ENCODE measurements at places on chromosomes 5 and 9.

DNA sequence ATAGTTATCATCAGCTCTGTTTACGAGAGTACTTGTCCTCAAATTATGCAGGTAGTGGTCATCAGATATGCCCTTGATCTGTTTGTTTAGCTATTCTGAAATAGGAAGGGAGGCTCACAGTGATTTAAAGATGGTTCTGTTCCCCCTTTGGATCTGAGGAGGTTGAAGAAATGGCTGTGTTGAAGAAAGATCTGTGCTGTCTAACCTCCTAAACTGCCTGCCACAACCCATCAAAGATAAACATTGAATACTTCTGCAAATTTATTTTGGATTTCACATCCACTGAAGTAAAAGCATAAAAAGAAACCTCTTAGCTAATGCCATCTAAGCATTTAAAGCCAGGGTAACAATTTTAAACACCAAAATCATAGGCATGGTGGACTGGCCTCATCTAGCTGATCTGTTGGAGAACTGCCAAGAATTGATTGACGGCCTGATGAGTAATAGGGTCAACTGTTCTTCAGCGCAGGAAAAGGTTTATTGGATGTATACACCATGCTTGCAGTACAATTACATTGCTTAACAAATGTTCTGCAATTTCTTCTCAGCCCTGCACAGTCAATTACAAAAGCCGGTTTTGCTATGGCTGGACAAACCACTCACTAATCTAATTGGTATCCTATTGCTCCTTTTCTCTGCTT, 97.6 kb downstream of the SEMA6A start:
- DNase-seq: no peak

GRCh38 chr5:40681363-40682153, 1.8 kb downstream of the PTGER4 start:
- DNase-seq: no peak

GRCh38 chr5:170151097-170151831, 45.6 kb downstream of the FOXI1 start:
- no peak for DNase-seq

DNA sequence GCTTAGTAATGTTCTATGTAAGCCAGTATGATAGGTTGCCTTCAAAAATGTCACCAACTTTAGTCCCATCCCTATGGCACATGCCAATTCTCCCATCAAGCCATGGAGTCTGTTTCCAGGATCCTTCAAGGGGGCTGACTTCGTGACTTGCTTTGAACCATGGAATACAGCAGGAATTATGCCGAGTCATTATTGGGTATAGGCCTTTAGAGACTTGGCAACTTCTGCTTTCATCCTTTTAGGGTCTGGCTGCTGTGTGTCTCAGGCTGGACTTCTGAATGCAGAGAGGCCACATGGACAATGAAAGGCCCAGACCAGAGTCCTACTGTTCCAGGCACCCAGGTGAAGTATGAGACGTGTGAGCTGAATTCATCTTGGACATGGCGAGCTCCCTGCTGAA, 109.8 kb downstream of the DENND1A start:
- DNase-seq: no peak

DNA sequence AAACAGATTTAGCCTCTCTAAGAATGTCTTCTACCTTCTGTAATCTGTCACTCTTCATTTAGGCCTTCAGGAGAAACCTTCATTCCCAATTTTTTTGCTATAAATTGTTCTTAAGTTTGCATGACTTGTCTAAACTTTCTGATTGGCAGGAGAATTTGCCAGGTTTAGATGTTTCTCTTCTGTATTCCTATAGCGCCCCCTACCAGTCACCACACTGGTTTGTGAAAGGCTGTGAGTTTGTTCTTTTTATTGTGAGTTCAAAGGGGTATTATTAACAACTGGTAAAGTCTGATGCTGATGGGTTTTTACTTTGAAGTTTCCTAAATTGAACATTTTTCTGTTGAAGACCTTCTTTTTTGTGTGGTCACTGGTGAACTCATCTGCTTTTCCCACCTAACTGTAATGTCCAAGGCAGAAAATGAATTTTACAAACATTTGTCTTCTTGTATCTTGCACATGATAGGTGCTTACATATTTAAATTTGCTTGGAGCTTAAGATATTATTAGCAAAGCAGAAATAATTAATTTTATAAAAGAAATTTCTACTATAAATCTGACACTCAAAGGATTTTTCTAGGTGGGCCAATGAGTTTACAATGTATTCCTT, 18.4 kb upstream of the F2RL2 start:
- DNase-seq: peak; percentile 16

DNA sequence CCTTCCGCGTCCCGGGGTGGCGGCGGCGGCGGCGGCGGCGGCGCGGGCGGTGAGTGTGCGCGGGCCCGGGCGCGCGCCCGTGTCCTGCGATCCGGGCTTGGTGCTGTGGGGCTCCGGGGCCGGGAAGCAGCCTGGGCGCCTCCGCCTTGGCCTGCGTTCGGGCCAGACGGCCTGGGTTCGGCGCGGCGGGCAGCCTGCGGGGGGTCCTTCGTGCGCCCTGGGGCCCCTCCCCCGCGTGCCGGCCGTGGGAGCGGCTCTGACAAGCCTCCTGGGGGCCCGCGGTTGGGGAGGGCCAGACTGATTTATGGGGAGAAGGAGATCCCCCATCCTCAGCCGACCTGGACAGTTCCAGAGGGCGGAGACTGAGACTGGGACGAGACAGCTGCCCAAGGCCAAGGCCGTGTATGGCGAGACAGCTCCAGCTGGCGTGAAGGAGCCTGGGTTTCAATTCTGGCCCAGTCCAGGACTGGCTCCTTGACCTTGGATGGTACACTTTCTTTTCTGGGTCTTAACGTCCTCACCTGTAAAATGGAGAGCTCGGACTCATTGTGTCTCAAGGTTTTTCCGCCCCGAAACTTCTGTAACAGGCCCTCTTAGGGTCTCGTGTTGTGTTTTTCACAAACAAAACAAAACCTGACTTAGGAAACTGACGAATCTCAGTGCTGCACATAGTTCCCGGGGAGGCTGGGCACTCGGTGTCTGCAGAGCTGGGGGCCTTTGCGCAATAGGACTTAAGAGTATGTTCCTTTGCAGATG, 603 bp downstream of the TMEM268 start:
- no peak for DNase-seq

DNA sequence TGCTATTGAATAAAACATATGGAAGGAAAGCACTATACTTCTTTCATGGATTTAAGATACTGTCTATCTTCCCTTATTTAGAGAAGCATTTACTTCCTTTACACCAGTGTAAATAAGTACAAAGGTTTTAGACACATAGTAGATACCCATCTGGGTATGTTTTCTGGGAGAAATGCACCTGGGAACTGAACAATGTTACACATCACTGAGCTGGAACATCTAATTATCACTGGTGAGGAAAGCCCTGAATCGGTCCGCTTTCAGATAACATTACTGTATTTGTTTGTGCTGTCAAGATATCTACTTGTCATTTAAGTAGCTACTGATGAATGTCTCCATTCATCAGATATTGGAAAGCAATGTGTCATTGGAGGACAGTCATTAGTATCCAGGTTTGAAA, 964.7 kb upstream of the PTPRD start:
- no peak for DNase-seq

DNA sequence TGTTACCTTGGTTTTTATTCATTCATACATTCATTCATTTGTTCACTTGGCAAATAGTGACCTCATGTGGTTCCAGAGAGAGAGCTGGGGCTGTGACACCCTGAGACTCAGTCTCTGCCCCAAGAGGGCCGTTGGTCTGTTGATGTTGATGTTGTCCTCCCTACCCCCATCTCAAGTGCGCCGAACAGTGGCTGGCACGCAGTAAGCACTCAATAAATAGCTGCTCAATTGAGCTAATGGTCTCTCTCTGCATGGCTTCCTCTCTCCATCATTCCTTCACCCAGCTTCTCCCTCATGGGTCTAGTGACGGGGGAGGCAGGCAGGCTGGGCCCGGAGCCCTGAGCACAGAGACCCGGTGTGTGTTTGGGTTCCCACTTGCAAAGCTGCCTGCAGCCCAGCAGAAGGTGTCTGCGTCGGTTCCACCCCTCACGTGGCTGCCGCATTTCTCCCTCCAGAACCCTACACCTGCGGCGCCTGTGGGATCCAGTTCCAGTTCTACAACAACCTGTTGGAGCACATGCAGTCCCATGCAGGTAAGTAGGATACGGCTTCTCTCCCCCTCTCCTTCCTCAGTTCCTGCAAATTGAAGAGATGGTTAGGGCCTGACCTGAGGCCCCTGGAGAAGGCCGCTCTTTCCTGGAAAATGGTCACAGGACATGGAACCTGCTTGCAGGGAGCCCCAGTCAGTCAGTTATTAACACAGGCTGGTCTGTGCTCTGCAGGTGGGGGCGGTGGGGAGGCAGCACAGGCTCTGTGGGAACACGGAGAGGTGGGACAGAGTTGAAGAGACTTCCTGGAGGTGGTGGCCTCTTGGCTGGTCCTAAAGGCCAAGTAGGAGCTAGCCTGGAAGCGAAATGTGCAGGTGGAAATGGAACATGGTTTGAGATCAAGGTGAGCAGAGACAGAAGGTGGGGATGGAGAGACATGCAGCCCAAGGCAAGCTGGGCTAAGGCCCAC, 42.0 kb downstream of the AMBP start:
- no peak for DNase-seq

DNA sequence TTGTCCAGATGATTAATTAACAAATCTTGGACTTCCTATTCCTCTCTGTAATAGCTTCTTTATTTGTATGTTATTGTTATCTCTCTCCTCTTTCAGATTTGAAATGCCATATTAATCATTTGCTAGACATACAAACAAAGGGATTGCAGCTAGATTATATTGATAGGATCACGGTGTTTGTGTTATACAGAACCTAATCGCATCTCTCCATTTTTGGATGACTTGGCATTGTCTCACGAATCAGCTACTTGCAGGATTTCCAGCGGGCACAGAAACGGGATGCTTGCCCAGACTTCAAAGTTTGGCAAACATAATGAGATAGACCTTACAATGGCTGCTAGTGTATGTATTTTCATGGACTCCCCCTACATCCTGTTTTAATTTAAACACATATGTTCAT, 368.1 kb downstream of the TLE4 start:
- DNase-seq: no peak

GRCh38 chr9:74907085-74907484, 19.4 kb upstream of the TRPM6 start:
- DNase-seq: no peak

DNA sequence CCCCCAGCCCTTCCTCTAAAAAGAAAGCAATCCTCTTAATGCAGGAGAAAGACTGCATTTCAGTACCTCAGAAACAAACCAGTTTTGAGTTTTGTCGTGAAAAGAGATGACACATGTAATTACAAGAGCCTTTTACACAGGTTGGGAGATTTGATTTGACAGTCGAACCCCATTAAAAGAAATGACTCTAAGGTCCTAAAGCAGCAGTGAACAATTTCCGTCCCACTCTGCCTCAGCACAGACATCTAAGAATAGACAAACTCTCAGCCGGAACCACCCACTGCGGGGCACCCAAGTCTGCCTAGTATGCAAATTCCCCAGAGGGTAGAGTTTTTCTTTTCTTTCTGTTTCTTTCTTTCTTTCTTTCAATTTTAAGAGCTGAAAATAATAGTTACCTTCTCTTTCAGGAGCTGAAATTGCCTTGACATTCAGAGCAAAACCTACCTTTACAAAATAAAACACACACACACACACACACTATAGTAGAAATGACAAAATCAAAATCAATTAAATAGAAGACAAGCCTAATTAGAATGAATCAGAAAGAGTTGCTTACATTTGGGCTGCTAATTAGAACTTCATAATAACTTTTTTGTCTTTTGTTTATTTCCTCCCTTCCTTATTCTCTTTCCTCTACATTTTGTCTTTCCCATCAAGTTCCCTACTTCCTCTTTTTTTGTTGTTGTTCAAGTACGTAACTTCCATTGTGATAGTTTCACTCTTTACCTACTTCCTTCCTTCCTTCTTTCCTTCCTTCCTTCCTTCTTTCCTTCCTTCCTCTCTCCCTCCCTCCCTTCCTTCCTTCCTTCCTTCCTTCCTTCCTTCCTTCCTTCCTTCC, 65.1 kb downstream of the BASP1 start:
- DNase-seq: no peak

GRCh38 chr5:134245101-134245604, 19.3 kb upstream of the PPP2CA start:
- no peak for DNase-seq

- no peak for DNase-seq
Observed at GRCh38 chr9:87708986-87709728, 16.8 kb upstream of the CTSL start.

GRCh38 chr5:172059661-172060100, 53.2 kb upstream of the FBXW11 start:
- no peak for DNase-seq

DNA sequence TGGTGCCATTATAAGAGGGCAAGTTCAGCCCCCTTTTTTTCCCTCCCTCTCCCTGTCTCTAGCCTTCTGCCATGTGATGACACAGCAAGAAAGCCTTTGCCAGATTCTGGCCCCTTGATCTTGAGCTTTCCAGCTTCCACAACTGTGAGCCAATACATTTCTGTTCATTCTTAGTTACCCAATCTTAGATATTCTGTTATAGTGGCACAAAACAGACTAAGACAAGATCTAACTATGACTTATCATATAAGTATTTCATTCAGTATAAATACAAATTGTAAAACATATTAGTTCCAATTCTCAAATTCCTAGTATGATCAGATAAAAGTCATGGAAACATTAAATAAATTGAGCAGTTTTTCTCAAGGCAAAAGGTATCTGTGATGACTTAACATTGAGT, 276.3 kb downstream of the COX7C start:
- DNase-seq: no peak

- no peak for DNase-seq
Observed at GRCh38 chr5:142427529-142427928, 102.7 kb upstream of the SPRY4 start.

DNA sequence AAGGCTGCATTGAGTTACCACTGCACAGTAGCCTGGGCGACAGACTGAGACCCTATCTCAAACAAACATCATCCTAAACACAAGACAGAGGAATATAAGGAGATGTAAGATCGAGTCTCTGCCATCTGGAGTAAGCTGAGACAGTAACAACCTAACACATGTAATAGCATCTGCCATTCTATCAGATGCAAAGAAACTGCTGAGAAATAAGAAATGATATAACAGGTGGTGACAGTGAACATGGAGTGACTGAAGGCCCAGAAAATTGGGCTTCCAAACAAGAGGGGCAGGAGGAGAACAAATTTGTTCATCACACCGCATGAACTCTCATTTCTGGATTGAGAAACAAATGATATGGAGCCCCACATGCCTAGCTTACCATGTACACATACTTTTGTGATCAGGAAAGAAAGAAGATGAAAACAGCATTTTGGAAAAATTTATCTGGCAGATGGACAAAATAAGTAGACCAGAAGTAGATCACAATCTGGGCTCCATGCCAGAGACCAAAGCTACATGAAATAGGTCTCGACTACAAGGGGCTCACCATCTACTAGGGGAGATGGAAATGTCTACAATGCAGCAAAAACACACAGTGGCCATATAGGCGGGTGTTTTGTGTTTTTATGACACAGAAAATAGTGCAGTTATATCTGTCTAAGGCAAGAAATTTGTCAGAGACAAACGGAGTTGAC, 45.5 kb downstream of the ECPAS start:
- DNase-seq: no peak

DNA sequence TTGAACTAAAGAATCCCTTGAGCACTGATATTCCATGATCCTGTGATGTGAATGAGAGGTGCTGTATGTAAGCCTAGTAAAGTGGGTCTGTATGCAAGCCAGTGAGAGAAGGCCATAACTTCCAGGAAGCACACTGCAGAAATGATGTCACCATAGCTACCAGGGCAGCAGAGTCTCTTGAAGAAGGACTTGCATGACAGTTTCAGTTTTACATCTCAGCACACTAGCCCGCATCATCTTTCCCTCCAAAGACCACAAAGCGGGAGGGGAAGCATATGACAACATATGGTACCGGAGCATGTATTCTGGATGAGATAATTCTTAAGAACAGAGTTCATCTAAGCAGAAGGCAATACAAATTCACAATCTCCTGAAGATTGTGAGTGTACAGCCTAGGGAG, 37.6 kb upstream of the MAST4 start:
- peak; percentile 12 for DNase-seq
